Lower leg skin (tissue), 4 donors: ENCODE measurements at places on chromosomes 1 and 21.

DNA sequence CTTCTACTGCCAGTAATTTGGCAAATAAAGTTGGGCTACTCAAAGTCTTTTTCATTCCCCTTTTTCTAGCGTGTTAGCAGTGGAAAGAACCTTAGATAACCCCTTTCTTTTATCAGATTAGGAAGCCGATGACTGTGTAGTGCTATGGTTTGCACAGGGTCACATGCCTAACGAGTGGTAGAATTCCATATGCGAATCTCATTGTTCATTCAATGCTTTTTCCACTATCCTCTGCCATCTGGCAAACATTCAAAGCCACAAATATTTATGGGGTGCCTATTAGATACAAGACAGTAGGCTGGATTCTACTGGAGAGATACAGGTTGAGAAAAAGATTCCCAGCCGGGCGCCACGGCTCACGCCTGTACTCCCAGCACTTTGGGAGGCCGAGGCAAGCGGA, 14.9 kb upstream of the IER5 start:
- no peak for DNase-seq

GRCh38 chr21:29671728-29672127, 268.1 kb downstream of the GRIK1 start:
- no peak for DNase-seq

- DNase-seq = no peak
Observed at GRCh38 chr1:80779275-80779674, 1021.5 kb upstream of the ADGRL2 start.

DNA sequence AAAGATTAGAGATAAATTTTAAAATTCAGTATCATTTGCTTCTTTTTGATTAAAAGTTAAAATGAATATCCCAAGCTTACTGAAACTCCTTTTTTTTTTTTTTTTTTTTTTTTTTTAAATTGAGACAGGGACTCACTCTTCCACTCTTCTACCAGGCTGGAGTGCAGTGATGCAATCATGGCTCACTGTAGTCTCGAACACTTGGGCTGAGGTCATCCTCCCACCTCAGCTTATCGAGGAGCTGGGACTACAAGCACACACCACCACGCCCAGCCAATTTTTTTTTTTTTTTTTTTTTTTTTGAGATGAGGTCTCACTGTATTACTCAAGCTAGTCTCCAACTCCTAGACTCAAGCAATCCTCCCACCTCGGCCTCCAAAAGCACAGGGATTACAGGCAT, 92.1 kb upstream of the RGS18 start:
- no peak for DNase-seq

DNA sequence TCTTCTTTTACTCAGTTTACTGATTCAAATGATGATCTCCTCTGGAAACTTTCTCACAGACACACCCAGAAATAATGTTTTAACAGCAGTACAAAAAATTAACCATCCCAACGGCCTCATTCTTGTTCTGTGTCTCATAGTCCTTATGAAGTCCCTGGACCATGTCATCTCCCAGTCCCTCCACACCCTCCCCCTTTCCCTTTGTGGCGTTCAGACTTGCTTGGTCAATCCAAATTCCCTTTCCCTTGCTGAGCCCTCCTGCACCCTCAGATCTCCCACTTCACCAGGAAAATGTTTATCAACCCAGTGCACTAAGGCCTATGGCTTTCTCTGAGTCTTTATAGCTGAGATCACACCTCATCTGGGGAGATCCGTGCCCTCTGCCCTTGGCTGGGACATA, 85.9 kb downstream of the CENPF start:
- no peak for DNase-seq

DNA sequence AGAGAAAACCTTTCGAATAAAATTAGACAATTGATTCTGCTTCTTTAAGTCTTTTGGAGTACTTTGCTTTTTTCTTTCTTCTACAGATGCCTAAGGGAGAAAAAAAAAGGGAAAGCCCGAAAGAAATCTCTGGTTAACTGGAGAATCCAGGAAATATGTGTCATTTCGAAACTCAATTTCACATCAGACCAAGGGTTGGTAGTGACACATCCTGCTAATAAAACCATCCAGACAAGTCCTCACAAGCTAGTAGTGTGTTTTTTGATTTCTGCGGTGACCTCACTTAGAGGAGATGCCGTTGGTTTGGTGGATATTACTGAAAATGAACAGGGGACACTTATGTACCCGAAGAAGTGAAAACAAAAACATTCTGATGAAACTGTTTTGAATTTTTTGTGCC, 726.5 kb upstream of the ADAMTS5 start:
- no peak for DNase-seq

DNA sequence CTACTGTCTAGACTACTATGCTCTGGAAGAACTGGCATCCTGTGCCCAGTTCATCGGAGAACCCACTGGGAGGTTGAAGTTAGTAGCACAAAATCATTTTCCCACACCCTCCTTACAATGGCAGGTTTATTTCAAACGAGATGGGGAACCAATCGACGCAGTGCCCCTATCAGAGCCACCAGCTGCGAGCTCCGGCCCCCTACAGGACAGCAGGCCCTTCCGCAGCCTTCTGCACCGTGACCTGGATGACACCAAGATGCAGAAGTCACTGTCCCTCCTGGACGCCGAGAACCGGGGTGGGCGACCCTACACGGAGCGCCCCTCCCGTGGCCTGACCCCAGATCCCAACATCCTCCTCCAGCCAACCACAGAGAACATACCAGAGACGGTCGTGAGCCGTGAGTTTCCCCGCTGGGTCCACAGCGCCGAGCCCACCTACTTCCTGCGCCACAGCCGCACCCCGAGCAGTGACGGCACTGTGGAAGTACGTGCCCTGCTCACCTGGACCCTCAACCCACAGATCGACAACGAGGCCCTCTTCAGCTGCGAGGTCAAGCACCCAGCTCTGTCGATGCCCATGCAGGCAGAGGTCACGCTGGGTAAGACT, 115.5 kb upstream of the KLHDC7A start:
- DNase-seq = no peak

DNA sequence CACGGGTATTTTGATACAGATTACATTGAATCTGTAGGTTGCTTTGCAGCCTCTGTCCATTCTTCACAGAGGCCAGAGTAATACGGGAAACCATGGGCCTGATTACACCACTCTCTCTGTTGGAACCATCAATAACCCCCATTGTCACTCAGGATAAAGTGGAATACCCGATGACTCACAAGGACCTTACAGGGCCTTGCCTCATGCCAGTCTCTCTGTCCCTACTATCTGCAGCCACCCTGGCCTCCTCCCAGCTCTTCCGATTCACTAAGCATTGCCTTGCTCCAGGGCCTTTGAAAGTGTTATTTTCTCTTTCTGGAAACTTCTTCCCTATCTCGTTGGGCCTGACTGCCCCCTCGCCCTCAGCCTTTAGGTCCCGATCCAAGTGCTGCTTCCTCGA, 61.7 kb downstream of the HMGB4 start:
- no peak for DNase-seq

GRCh38 chr1:200036619-200037270, 9.2 kb downstream of the NR5A2 start:
- no peak for DNase-seq

- no peak for DNase-seq
Observed at GRCh38 chr1:66312271-66312990, 221.5 kb upstream of the SGIP1 start.

GRCh38 chr1:147080671-147081394, 91.4 kb downstream of the PRKAB2 start:
- no peak for DNase-seq

DNA sequence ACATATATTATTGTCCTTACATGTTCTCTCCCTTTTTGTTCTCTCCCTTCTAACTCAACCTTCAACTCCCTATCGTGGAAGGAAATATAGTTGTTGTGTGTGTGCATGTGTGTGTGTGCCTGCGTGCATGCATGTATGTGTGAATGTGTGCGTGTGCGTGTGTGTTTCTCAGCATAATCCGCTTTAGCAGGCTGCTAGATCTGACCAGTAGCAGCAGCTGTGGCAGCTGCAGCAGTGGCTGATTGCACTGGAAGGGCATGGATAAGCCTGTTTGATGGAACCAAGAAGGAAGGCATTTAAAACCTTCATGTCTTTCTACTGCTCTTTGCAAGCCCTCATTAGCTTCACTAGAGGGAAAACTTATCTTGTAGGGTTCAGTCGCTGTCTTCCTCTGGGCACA, 65.6 kb upstream of the IRF2BP2 start:
- DNase-seq = no peak

DNA sequence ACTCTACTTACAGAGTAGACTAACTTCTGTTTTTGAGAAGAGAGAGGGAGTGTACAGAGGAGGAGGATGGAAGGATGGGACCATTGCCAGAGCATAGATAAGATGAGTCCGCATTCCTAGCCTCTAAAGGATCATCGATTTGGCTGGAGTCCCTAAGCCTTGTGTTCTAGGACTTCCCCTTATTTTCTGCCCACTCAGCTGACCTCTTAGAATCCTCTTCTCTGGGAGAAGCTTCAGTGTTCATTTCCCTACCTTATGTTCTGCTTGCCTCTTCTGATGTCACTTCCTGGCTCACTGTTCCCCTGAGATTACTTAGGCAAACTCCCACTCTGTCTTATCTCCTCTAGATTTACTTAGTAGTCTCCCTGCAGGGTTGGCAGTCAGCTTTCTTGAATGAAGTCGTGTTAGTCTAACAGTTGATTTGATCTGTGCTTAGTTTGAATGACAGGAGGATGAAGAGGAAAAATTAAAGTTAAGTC, 156.7 kb downstream of the SYT2 start:
- DNase-seq = no peak
